ENCODE measurements at places on chromosomes 11 and 22.

DNA sequence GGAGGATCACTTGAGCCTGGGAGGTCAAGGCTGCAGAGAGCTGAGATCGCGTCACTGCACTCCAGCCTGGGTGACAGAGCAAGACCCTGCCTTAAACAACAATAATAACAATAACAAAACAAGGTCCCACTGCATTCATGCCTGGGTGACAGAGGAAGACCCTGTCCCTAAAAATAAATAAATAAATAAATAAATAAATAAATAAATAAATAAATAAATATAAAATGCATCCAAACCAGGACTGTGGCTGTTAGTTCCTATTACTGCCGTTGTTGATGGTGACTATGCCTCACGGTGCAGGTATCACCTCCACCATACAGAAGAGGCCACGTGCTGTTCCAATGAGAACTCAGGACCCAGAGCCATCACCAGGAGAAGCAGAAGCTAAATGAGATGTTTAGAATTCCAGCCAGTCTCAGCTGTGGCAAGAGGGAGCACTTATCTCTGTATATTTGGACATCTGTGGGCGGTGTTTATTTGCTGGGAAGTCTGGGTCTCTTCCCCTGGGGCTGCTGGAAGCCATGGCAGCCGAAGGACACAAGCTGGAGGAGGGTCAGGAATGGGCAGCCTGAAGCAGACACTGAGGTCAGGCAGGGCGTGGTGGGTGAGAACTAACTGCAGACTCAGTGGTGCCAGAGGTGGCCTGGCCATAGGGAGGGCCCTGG, 21.6 kb downstream of the C11orf86 start:
- peak; percentile 74 for DNase-seq

- DNase-seq, result no peak
These were observed 30.1 kb downstream of the SYT7 start for GRCh38 chr11:61550665-61551227.

DNA sequence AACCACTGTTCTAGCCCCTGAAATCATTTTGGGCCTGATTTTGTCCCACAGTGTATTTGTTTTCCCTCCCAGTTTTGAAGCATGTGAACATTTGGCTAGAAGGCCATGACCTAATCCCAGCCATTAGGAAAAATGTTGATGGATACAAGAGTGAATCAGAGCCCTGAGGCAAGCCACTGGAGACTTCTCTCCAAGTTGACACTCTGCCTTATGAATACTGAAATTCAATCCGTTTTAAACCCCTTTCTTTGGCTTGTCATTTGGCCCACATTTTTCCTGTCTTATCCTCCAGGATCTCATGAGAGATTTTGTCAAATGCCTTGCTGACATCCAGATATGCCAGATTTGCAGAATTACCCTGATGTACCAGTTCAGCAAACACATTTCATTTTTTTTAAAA, 158.8 kb downstream of the FAT3 start:
- DNase-seq, result peak; percentile 54

- DNase-seq, result no peak
These were observed 5.6 kb downstream of the TPBGL start for GRCh38 chr11:75246006-75246670.

DNA sequence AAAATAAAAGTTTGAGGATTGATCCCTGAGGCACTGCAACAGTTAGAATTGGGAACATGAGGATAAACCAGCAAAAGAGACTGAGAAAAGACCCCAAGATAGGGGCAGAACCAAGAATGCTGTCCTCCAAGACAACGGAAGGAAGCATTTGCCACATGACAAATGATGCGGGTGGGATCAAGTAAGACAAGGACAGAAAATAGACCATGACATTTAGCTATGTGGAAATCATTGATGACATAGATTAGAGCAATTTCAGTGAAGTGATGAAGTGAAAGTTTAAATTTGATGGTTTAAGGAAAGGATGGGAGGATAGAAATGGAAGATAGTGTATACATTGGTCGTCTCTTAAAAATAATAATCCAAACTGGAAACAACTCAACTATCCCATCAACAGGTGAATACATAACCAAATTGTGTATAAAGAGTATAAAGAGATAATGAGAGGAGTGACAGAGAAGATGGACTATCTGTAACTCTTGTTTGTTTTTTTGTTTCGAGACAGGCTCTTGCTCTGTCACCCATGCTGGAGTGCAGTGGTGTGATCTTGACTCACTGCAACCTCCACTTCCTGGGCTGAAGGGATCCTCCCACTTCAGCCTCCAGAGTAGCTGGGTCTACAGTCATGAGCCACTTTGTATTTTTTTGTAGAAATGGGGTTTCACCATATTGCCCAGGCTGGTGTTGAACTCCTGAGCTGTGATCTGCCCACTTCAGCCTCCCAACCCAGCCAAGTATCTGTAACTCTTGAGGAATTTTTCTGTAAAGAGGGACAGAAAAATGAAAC, 48.7 kb upstream of the FDX1 start:
- DNase-seq, result no peak

GRCh38 chr11:116502641-116503061, 270.1 kb downstream of the BUD13 start:
- no peak for DNase-seq

- no peak for DNase-seq
These were observed 12.5 kb downstream of the MUC6 start for GRCh38 chr11:1023811-1024596.
